ENCODE measurements at places on chromosomes 2 and 18. TPM values are rescaled to one million over a fixed set of nuclear protein-coding genes. Genes with fewer than 3 reads are reported as not detected.

The SOWAHC gene
- 19.4 TPM for total RNA-seq

- no peak for DNase-seq
- no peaks in the 10 kb centered on the region for H3K4me1 ChIP-seq
- H3K27ac ChIP-seq = no peak overlapping the region
- no peaks in the 10 kb centered on the region for H3K27me3 ChIP-seq
- H3K4me3 ChIP-seq = no peak overlapping the region
Measured at GRCh38 chr2:239997686-239998409, 27.3 kb downstream of the NDUFA10 start.

DNA sequence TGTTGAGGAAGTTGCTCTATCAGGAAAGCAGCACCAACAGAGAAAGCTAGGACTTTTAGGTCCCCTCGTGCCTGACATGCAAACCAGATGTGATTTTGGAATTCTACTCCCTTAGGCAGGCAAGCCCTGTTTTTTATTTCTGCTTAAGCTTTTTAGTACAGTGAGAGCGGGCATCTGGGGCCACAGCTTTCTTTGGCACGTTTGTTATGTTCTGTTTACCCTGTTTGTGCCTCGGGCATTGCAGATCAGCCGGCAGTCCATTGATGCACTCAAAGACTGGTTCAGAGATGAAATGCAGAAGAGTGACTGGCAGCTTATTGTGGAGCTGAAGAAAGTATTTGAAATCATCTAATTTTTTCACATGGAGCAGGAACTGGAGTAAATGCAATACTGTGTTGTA is 61.9 kb downstream of the EIF5B start:
- peaks cover 61% of the 10 kb centered on the region for H3K36me3 ChIP-seq
- H3K4me1 ChIP-seq = no peaks in the 10 kb centered on the region
- no peak overlapping the region for H3K4me3 ChIP-seq
- DNase-seq = no peak
- no peak overlapping the region for H3K27ac ChIP-seq
- H3K27me3 ChIP-seq = no peaks in the 10 kb centered on the region

The FLACC1 gene
- total RNA-seq = 11.1 TPM

DNA sequence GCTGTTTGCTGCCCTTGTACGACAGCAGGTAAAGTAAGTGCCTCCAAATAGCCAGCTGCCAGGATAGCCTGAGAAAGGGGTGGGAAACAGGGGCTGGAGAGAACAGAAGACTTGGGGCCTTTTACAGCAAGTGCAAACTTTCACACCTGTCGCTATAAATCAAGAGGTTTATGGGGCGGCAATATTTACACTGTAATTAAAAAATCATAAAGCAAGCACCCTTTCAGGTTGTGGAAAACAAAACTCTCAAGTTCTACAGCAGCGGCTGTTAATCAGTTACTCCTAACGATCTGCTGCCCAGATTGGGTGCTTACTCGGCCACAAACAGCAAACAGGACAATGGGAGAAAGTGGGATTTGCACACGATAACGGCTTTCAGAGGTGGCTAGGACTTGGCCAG is 359.5 kb upstream of the ETAA1 start:
- H3K36me3 ChIP-seq = no peaks in the 10 kb centered on the region
- no peaks in the 10 kb centered on the region for H3K4me1 ChIP-seq
- H3K27me3 ChIP-seq = no peaks in the 10 kb centered on the region

The SERPINB13 gene
- total RNA-seq = not detected

The MOGAT1 gene
- not detected for total RNA-seq

GRCh38 chr18:25896178-25896780 is 194.1 kb downstream of the SS18 start:
- H3K27me3 ChIP-seq = no peaks in the 10 kb centered on the region
- no peak overlapping the region for H3K27ac ChIP-seq
- H3K36me3 ChIP-seq = no peaks in the 10 kb centered on the region

- no peaks in the 10 kb centered on the region for H3K27me3 ChIP-seq
- H3K27ac ChIP-seq = peak overlapping the region; percentile 100
- peak overlapping the region; percentile 96 for H3K4me3 ChIP-seq
- peak; percentile 81 for DNase-seq
Measured at GRCh38 chr2:55049043-55049820, 1.0 kb downstream of the RTN4 start.

The NOSTRIN gene
- 18.3 TPM for total RNA-seq

GRCh38 chr2:201777043-201777442 is 3.7 kb downstream of the ALS2 start:
- H3K4me1 ChIP-seq = peaks cover 6% of the 10 kb centered on the region
- H3K27me3 ChIP-seq = no peaks in the 10 kb centered on the region
- no peaks in the 10 kb centered on the region for H3K36me3 ChIP-seq
- no peak for DNase-seq
- H3K4me3 ChIP-seq = no peak overlapping the region

GRCh38 chr2:49241501-49241900 is 87.2 kb upstream of the FSHR start:
- DNase-seq = no peak
- no peaks in the 10 kb centered on the region for H3K36me3 ChIP-seq
- no peaks in the 10 kb centered on the region for H3K4me1 ChIP-seq
- no peaks in the 10 kb centered on the region for H3K27me3 ChIP-seq
- no peak overlapping the region for H3K4me3 ChIP-seq

DNA sequence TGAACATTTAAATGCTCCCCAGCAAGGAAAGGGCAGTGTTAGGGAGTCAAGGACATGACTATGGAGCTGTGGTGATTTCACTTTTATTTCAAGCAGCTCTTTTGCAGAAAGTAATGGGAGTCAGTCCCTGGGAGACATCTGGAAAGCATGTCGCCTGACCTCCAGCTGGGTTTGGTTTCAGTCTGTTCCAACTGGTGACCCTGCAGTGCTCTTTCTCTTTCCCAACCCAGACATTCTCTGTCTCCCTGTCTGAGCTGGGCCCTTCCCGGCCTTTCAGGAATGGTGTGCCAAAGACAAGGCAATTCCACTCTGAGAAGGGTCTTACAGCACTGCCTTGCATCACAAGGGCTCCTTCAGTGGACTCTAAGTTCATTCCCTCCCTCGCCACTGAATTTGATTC is 323.2 kb downstream of the OSR1 start:
- DNase-seq = no peak
- H3K27ac ChIP-seq = no peak overlapping the region
- H3K36me3 ChIP-seq = no peaks in the 10 kb centered on the region
- no peak overlapping the region for H3K4me3 ChIP-seq

DNA sequence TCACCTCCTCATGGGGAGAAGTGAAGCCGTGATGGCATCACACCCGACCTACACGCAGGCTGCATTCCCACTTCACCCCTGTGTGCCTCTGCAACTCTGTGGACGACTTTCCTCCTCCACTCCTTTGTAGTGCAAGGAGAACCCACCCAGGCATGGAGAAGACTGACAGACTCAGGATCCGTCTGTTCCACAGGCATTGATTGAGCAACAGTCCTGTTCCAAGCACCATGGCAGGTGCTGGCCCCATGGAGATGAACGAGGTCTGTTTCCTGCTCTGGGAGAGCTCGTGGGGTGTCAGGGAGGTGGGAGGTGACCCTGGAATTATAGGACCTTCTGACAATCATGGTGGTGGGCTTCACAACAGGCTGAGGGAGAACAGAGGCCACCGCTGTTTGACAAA is 284.7 kb upstream of the HDAC4 start:
- no peak overlapping the region for H3K27ac ChIP-seq
- H3K36me3 ChIP-seq = no peaks in the 10 kb centered on the region
- no peak for DNase-seq
- no peaks in the 10 kb centered on the region for H3K4me1 ChIP-seq
- H3K4me3 ChIP-seq = no peak overlapping the region
- no peaks in the 10 kb centered on the region for H3K27me3 ChIP-seq

GRCh38 chr2:215870986-215871385 is 142.4 kb downstream of the MREG start:
- no peak overlapping the region for H3K27ac ChIP-seq
- no peaks in the 10 kb centered on the region for H3K27me3 ChIP-seq
- no peaks in the 10 kb centered on the region for H3K36me3 ChIP-seq

The C2orf80 gene
- not detected for total RNA-seq

- no peak for DNase-seq
- peaks cover 43% of the 10 kb centered on the region for H3K36me3 ChIP-seq
Measured at GRCh38 chr18:79725486-79725885, 45.9 kb downstream of the CTDP1 start.

- no peak for DNase-seq
- H3K36me3 ChIP-seq = no peaks in the 10 kb centered on the region
- H3K27ac ChIP-seq = no peak overlapping the region
Measured at GRCh38 chr2:192196421-192197194, 1.9 kb upstream of the TMEFF2 start.

The MFSD6 gene
- 61.0 TPM for total RNA-seq

DNA sequence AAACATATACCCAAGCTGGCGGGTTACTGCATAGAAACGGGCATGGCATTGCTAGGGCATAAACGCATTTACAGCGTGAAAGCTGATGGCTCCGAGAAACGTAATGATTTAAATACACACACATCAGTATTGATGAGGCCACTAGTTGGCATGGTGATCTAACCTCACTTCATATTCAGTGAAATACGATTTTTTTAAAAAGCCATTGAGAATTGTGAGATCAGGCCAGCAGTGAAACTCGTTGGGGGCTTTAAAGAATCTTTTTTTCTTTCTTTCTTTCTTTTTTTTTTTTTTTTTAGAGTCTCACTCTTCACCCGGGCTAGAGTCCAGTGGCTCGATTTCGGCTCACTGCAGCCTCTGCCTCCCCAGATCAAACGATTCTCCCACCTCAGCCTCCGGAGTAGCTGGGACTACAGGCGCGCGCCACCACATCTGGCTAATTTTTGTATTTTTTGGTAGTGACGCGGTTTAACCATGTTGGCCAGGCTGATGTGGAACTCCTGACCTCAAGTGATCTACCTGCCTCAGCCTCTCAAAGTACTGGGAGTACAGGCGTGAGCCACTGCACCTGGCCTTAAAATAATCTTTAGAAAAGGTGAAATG is 2.4 kb upstream of the SMAD7 start:
- H3K4me1 ChIP-seq = peaks cover 55% of the 10 kb centered on the region
- H3K27me3 ChIP-seq = no peaks in the 10 kb centered on the region
- no peak for DNase-seq
- H3K36me3 ChIP-seq = peaks cover under 1% of the 10 kb centered on the region
- H3K27ac ChIP-seq = peak overlapping the region; percentile 100

GRCh38 chr18:57052173-57052572 is 94.7 kb upstream of the BOD1L2 start:
- no peak overlapping the region for H3K27ac ChIP-seq
- DNase-seq = no peak
- H3K4me1 ChIP-seq = no peaks in the 10 kb centered on the region
- no peak overlapping the region for H3K4me3 ChIP-seq
- no peaks in the 10 kb centered on the region for H3K36me3 ChIP-seq

DNA sequence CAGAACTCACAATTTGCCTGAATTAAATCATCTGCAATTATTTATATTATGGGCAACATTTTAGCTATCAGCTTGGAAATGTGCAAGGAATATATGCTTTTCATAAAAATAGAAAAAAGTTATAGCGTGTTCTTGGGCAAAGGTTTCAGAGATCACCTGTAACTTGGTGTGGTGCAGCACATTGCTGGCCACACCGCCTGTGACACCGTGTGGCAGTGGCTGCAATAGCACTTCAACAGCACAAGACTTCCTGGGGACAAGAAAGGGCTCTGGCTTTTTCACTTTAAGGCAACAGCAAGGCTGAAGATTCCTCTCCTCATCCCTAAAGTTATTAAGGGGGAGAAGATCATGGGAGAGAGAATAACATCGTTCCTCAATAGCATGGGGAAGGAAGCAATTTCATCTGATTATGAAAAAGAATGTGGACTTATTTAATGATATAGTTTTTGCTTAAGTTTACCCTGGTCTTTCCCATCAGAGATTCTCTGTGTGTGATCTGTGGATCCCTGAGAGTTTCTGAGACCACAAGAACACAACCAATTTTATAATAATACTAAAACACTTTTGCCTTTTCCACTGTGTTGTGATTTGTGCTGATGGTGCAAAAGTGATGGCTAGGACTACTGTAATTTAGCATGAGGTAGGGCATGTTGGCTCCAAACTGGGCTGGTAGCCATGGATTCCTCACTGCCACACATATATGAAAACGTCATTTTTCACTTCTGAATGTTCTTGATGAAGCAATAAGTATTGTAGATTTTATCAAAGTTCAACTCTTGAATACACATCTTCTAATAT is 15.0 kb upstream of the SERPINB3 start:
- DNase-seq = no peak
- H3K36me3 ChIP-seq = no peaks in the 10 kb centered on the region
- H3K4me1 ChIP-seq = no peaks in the 10 kb centered on the region
- no peak overlapping the region for H3K27ac ChIP-seq
- no peaks in the 10 kb centered on the region for H3K27me3 ChIP-seq

DNA sequence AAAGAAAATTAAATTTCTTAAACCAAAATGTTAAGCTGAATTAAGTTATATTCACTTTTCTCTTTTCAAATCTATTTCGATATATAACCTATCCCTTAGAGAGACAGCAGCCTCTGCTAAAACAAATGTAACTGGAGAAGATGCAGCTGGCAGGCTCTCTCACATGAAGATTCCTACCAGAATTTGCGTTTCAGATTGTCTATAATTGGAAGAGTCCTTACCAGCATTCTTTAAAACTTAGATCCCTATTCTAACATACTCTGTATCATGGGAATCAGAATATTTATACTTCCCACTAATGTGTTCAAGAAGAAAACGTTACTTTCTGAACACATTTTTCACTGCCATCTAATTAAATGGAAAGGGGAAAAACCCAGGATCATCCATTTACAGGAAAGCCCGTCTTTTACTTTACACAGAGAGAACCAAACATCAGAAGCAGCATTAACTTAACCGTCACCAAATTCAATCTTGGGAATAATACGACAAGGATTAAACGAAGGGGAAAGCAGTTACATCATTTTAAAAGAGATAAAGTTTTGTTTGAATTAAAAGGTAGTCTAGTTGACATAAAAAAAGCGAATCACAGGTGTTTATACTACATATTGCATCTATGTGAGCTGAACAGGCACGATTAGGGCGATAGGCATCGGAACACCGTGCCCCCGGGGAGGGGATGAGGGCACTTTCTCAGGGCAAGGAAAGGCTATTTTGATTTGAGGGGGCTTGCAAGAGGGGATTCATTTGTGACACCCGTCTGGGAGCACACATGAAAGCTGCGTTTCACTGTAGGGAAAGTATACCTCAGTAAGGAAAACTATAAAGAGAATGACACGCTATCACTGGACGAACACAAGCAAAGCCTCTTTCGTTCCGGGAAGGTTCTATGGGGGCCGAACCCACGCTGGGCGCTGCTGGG is 1.3 kb downstream of the PTPN2 start:
- no peaks in the 10 kb centered on the region for H3K27me3 ChIP-seq
- DNase-seq = no peak
- H3K4me1 ChIP-seq = peaks cover 5% of the 10 kb centered on the region
- no peaks in the 10 kb centered on the region for H3K36me3 ChIP-seq

- no peaks in the 10 kb centered on the region for H3K36me3 ChIP-seq
- DNase-seq = no peak
- H3K4me1 ChIP-seq = no peaks in the 10 kb centered on the region
- H3K27ac ChIP-seq = no peak overlapping the region
Measured at GRCh38 chr2:88082781-88083180, 15.2 kb downstream of the SMYD1 start.

The TMEM169 gene
- total RNA-seq = not detected

- no peak for DNase-seq
- peaks cover 32% of the 10 kb centered on the region for H3K4me1 ChIP-seq
- H3K36me3 ChIP-seq = no peaks in the 10 kb centered on the region
- H3K4me3 ChIP-seq = peak overlapping the region; percentile 73
- H3K27ac ChIP-seq = no peak overlapping the region
Measured at GRCh38 chr2:235669983-235670962, 176.4 kb downstream of the AGAP1 start.

- H3K36me3 ChIP-seq = no peaks in the 10 kb centered on the region
- no peak for DNase-seq
- no peak overlapping the region for H3K4me3 ChIP-seq
- H3K4me1 ChIP-seq = no peaks in the 10 kb centered on the region
- H3K27ac ChIP-seq = no peak overlapping the region
Measured at GRCh38 chr2:181275643-181276070, 181.5 kb upstream of the ITGA4 start.

Measured in thoracic aorta (tissue), 2 donors.